GM03348 (cell line): ENCODE measurements at places on chromosomes 7 and 10.

GRCh38 chr7:74598558-74598957, 59.0 kb upstream of the GTF2I start:
- DNase-seq, result peak; percentile 73

DNA sequence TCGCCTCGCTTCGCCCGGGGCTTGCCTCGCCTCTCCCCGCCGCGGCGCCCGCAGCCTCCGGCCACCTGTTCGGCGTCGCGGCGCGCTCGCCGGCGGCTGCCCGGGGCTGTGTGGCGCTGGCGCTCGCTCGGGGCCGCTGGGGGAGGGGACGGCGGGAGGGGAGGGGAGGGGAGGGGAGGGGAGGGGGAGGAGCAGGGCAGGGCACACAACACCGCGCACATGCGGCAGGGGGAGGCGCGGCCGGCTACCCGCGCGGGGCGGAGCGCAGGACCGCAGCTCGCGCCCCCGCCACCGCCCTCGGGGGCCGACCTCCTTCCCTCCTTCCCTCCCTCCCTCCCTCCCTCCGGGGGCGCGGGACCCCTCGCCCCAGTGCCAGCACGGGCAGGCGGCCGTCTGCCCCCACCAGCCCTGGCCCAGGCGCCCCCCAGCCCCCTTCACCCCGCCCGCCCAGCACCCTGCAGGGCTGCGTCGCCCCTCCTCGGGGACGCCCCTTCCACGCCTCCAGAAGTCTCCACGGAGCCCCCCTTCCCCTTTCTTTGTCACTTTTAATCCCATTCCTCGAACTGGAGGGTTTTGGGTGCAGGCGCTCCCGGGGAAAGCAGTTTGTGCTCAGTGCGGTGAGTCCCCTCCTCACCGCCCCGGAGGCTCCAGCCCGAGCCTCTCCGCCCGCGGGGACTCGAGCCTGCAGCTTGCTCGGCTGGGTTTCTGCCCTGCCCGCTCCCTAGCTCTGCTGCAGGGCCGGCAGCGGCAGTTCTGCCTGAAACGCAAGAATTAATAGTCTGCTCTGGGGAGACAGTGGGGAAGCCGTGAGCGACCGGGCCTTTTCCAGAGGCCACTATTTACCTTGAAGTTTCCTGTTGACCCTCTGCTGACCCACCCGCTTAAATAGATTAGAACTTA, at the start of gene PARD3:
Gene PARD3, minus strand, starts transcription at position 112 of the 900 bp plus-strand sequence. CDS start 301 bp downstream, outside the sequence.
- peak; percentile 93 for DNase-seq

DNA sequence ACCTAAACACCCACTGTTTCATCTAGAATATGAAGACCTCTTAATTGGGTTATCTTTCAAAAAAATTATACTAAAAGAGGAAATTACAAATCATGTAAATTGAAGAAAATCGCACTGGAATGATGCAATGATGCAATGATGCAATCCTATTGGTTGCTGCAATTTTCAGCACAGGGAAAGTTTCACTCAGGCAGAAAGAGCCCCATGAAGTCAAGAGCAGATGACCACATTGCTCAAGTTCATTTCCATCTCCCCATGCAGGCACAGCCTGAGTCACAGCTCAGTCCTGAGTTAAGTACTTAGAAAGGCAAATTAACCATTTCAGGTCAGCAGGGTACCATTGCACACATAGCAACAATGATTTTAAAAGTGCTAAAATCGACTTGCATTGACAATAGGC, 180.3 kb upstream of the MYO3A start:
- no peak for DNase-seq

DNA sequence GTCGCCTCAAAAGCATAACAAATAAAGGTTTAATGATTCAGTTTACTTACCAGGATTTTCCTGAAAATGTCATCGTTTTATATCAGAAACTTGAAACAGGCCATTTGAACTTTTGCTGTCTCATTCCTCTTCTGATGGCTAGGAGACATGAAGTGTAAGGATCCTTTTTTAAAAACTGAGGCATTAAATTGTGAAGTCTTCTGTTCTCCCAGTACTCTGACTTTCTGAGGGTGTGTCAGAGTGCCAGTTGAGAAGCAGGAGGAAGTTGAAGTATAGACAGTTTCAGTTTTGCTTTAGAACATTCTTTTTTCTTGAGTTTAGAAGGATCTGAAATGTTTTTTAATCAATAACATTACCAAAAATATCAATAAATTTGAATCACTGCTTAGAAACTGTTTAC, at the start of gene SAMD9L:
Gene SAMD9L, minus strand, starts transcription at position 242 of the 400 bp plus-strand sequence. CDS start 12,414 bp downstream, outside the sequence.
- DNase-seq, result peak; percentile 44

DNA sequence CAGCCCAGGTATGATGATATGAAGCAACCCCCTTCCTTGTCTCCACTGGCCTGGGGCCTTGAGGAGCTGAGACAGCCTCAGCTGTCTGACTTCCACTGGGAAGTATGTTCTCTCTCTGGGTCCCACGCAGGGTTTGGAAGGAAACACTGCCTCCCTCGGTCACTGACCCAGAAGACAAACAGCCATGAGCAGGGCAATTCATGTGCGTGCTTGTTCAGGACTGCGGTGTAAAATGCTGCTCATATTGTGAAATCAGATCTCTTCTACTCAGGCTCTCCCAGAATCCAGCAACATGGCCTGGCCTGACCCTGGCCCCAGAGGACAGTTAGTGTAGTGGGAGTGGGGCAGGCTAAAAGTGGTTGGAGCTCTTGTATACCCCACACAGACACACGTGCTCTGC, 2.8 kb downstream of the CLCN1 start:
- DNase-seq, result no peak

- no peak for DNase-seq
Measured at GRCh38 chr7:22972207-22972606, 41.7 kb downstream of the HYCC1 start.

DNA sequence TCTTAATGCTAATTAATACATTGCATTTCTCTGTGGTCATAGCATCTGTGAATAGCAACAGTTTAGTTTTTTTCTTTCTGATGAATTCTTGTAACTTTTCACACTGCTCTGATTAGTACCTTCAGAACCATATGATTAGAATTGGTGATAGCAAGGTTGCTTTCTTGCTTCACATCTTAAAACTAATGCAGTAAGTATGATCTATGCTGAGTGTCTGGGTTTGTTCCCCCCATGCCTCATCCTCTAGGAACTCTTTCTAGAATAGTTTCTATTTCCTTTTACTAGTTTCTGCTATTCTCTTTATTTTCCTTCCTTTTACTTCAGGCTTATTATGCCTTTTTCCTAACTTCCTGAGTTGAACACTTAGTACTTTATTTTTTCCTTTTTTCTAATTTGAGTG, 32.4 kb downstream of the TES start:
- peak; percentile 27 for DNase-seq

DNA sequence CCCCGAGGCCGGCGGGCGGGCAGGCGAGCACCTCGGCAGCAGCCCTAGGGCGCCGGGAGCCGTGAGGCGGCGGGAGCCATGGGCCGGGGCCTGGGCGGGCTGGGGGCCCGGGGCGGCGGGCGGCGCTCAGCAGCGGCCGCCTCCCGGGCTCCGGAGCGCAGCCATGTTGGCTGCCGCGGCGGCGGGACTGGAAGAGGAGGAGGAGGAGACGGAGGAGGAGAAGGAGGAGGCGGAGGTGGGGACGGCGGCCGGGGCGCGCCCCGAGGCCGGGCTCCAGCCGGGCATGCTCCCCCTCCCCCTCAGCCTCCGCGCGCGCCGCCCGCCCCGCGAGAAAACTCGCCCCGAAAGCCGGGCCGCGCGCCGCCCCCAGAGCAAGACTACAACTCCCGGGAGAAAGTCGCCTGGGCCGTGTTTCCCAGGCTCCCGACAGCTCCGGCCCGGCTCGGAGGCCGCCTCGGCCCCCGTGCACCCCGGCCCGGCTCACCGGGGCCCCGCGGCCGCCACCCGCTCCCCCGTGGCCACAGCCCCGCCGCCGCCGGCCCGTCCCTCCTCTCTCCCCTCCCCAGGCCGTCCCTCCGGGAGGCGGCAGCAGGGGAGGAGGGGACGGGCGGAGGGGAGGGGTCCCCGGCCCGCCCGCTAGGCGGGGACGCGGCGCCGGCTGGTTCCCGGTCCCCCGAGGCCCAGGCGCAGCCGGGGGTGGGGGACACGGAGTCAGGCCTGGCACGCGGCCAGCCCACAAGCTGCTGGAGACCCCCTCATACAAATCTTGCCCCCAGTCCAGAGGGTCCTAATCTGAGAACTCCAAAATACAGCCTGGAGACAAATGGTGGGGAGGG, at the start of gene DLG5:
Gene DLG5, minus strand, starts transcription at position 190 of the 836 bp plus-strand sequence. CDS start 235 bp downstream, outside the sequence.
- DNase-seq, result peak; percentile 94

GRCh38 chr10:84563355-84563754, 235.0 kb downstream of the CCSER2 start:
- DNase-seq, result no peak

- no peak for DNase-seq
Measured at GRCh38 chr10:70315815-70316214, 32.0 kb upstream of the NPFFR1 start.

- DNase-seq, result no peak
Measured at GRCh38 chr10:31296754-31297153, 22.3 kb upstream of the ZEB1 start.

DNA sequence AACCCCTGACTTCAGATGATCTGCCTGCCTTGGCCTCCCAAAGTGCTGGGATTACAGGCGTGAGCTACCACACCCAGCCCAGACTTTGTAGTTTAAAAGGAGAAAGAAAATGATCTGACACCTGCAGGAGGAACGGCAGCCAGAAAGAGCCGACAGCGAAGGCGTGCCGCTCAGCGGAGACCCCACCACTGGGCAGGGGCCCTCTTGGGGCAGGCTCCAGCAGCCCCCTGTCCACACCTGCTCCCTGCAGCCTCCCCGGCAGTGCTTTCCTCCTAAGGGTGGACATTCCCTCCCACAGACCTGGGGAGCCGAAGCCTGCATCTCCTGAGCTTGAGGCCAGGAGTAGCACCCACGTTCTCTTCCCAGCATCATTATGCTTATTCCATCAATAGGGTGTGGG, 19.2 kb upstream of the CNPY1 start:
- no peak for DNase-seq

GRCh38 chr10:83193026-83193425, 946.3 kb upstream of the GHITM start:
- DNase-seq, result no peak

DNA sequence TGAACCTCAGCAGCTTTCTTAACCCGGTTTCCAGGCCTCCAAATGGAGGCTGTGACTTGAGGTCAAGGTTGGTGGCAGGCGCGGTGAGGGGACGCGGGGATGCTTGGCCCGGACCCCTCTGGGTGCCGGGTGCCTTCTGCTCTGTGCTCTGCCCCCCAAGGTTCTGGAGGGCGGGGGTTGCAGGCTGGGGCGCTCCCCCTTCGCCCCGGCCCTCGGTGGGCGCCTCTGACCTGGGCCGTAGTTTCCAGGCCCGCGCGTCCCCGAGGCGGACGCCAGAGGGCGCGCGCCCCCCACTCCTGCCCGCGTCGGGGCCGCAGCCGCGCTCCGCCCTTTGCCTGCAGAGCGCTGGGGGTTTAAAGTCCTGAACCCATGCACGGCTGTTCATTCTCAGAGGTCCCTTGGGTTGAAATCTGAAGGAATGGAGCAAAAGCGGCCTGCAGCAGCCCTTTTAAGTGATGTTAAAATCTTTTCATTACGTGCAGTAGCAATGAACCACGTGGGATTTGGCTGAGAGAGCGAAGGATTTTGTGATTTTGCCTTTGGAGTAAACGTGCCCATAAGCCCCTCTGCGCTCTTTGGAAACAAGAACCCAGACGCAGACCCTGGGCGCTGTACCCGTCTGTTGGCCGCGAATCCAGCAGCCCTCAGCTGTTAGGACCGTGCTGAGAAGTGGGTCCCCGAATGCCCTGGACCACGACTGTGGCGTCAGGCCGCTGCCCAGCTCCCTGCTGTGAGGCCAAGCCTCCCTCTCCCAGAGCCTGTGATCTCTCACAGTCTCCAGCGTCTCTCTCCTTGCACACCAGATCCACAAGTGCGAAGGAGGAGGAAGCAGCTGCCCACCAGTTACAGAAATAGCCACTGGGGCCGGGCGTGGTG, 135.0 kb downstream of the ACTR3B start:
- peak; percentile 80 for DNase-seq

- no peak for DNase-seq
Measured at GRCh38 chr10:88070080-88070880, 206.9 kb downstream of the PTEN start.
